Astrocyte (in vitro differentiated cells and primary cell): ENCODE measurements at places on chromosomes 6 and 20. TPM values are rescaled to one million over a fixed set of nuclear protein-coding genes. Genes with fewer than 3 reads are reported as not detected.

RMND1 gene
- 22.7 and 25.9 TPM in 2 replicates for total RNA-seq

RCAN2 gene
- total RNA-seq: 9.9 and 10.6 TPM in 2 replicates

GTSF1L gene
- total RNA-seq: not detected in 2 replicates

CRISP2 gene
- total RNA-seq: not detected in 2 replicates

DCBLD1 gene
- 36.8 and 44.9 TPM in 2 replicates for total RNA-seq

KIAA0408 gene
- 17.5 and 19.6 TPM in 2 replicates for total RNA-seq

TAB2 gene
- total RNA-seq: 81.8 and 85.7 TPM in 2 replicates

HDGFL1 gene
- not detected in 2 replicates for total RNA-seq

ID4 gene
- total RNA-seq: 12.0 and 12.8 TPM in 2 replicates

TMEM217 gene
- 7.3 and 8.2 TPM in 2 replicates for total RNA-seq

HLA-DQB1 gene
- 3.7 and 4.1 TPM in 2 replicates for total RNA-seq

APOBEC2 gene
- not detected in 2 replicates for total RNA-seq

EFCAB8 gene
- 0.41 and 0.65 TPM in 2 replicates for total RNA-seq

OR2B6 gene
- not detected in 2 replicates for total RNA-seq

TRIM31 gene
- not detected in 2 replicates for total RNA-seq

RPRD1B gene
- total RNA-seq: 20.7 and 21.6 TPM in 2 replicates

TAAR6 gene
- not detected in 2 replicates for total RNA-seq

RNF182 gene
- total RNA-seq: 5.4 and 8.3 TPM in 2 replicates

PXDC1 gene
- total RNA-seq: 58.2 and 64.4 TPM in 2 replicates

SPEF1 gene
- 0.45 and 1.2 TPM in 2 replicates for total RNA-seq

DNA sequence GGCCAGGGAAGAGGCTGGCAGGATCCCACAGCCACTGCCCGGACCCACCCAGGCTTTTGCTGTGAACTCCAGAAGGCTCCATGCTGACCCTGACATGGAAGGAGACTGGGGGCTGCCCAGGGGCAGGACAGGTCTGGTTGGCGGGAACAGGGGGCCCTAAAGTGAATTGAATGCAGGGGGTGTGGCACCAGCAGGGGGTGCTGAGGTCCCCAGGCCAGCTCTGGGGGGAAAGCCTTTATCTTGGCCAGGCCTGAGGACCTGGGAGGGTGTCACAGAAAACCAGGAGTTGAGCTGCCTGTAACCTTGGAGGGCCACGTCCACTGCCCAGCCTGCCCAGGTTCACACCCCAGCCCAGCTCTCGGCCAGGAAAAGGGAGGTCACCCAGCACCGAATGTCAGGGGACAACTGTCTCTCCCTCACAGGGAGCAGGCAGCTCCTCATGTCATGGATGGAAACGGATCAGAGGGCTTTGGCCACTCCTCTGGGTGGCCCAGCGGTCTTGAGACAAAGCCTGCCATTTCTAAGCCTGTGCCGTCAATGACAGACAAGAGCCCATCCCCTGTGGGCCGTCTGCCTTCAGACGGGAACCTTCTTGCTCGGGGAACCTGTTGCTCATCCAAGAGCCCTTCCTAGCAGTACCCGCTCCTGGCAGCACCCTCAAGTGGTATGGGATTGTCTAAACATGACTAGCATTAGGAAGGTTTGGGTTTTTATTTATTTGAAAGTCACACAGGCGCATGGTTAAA, 2.9 kb upstream of the YTHDF1 start:
- H3K4me1 ChIP-seq: peaks cover 21% of the 10 kb centered on the region
- H3K27me3 ChIP-seq: peaks cover 7% of the 10 kb centered on the region
- no peak for DNase-seq

- peak overlapping the region; percentile 93 for H3K4me3 ChIP-seq
- no peak for DNase-seq
Measured at GRCh38 chr6:117483645-117484016, 1.2 kb downstream of the DCBLD1 start.

DNA sequence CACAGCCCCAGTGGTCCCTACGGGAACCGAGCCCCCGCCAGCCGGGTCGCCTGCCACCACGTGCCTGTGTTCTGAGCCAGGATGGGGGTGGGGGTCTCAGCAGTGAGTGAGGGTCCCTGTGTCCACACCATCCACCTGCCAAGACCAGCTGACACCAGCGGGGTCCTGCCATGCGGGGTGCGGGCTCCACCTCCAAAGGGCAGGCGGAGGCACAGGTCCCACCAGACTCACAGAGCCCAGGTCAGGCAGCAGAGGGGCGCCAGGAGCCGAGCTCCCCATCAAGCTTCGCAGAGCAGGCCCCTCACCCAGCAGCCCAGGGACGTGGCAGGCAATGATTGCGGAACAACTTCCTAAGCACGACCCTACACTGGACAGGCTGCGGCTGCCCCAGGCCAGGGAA, 50.5 kb downstream of the KCNQ2 start:
- H3K4me3 ChIP-seq: no peak overlapping the region
- H3K27me3 ChIP-seq: peaks cover 4% of the 10 kb centered on the region
- H3K4me1 ChIP-seq: no peaks in the 10 kb centered on the region
- H3K27ac ChIP-seq: no peak overlapping the region
- no peak for DNase-seq

GRCh38 chr6:44554861-44555260, 167.4 kb downstream of the CDC5L start:
- H3K36me3 ChIP-seq: no peaks in the 10 kb centered on the region
- peaks cover 17% of the 10 kb centered on the region for H3K27me3 ChIP-seq
- H3K4me3 ChIP-seq: no peak overlapping the region
- no peak for DNase-seq
- H3K4me1 ChIP-seq: no peaks in the 10 kb centered on the region

- peaks cover 17% of the 10 kb centered on the region for H3K4me1 ChIP-seq
- H3K36me3 ChIP-seq: peaks cover 3% of the 10 kb centered on the region
- no peaks in the 10 kb centered on the region for H3K27me3 ChIP-seq
- DNase-seq: no peak
Measured at GRCh38 chr6:3277251-3277650, 18.5 kb downstream of the PSMG4 start.

GRCh38 chr20:32911355-32911754, 52.6 kb downstream of the EFCAB8 start:
- H3K4me3 ChIP-seq: no peak overlapping the region
- H3K36me3 ChIP-seq: no peaks in the 10 kb centered on the region
- no peaks in the 10 kb centered on the region for H3K4me1 ChIP-seq
- H3K27me3 ChIP-seq: no peaks in the 10 kb centered on the region
- no peak for DNase-seq
- no peak overlapping the region for H3K27ac ChIP-seq

GRCh38 chr6:6966569-6966968, 141.2 kb upstream of the RREB1 start:
- no peaks in the 10 kb centered on the region for H3K4me1 ChIP-seq
- no peak for DNase-seq
- H3K27ac ChIP-seq: no peak overlapping the region
- no peaks in the 10 kb centered on the region for H3K36me3 ChIP-seq
- no peak overlapping the region for H3K4me3 ChIP-seq
- H3K27me3 ChIP-seq: no peaks in the 10 kb centered on the region

GRCh38 chr6:8888468-8888867, 453.1 kb upstream of the SLC35B3 start:
- no peaks in the 10 kb centered on the region for H3K4me1 ChIP-seq
- H3K4me3 ChIP-seq: no peak overlapping the region
- no peak for DNase-seq
- H3K36me3 ChIP-seq: no peaks in the 10 kb centered on the region

- no peaks in the 10 kb centered on the region for H3K36me3 ChIP-seq
- no peaks in the 10 kb centered on the region for H3K27me3 ChIP-seq
- no peak overlapping the region for H3K4me3 ChIP-seq
Measured at GRCh38 chr6:144845186-144845585, 560.1 kb downstream of the UTRN start.

DNA sequence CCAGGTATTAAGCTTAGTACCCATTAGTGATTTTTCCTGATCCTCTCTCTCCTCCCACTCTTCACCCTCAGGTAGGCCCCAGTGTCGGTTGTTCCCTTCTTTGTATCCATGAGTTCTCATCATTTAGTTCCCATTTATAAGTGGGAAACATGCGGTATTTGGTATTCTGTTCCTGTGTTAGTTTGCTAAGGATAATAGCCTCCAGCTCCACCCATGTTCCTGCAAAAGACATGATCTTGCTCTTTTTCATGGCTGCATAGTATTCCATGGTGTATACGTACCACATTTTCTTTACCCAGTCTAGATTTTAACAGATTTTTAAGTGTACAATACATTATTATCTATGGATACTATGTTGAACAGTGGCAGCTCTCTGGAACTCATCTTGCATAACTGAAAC, 44.4 kb downstream of the CYP24A1 start:
- H3K36me3 ChIP-seq: no peaks in the 10 kb centered on the region
- H3K4me1 ChIP-seq: peaks cover 29% of the 10 kb centered on the region
- H3K27ac ChIP-seq: no peak overlapping the region
- no peaks in the 10 kb centered on the region for H3K27me3 ChIP-seq
- H3K4me3 ChIP-seq: no peak overlapping the region

GRCh38 chr6:14681699-14682487, 564.0 kb upstream of the JARID2 start:
- H3K27ac ChIP-seq: no peak overlapping the region
- H3K4me3 ChIP-seq: no peak overlapping the region
- no peaks in the 10 kb centered on the region for H3K36me3 ChIP-seq
- H3K27me3 ChIP-seq: no peaks in the 10 kb centered on the region
- no peaks in the 10 kb centered on the region for H3K4me1 ChIP-seq
- peak; percentile 79 for DNase-seq

- no peaks in the 10 kb centered on the region for H3K4me1 ChIP-seq
- H3K4me3 ChIP-seq: no peak overlapping the region
- no peaks in the 10 kb centered on the region for H3K27me3 ChIP-seq
- no peak overlapping the region for H3K27ac ChIP-seq
- DNase-seq: no peak
- H3K36me3 ChIP-seq: no peaks in the 10 kb centered on the region
Measured at GRCh38 chr6:25237579-25237978, 41.6 kb upstream of the CARMIL1 start.

DNA sequence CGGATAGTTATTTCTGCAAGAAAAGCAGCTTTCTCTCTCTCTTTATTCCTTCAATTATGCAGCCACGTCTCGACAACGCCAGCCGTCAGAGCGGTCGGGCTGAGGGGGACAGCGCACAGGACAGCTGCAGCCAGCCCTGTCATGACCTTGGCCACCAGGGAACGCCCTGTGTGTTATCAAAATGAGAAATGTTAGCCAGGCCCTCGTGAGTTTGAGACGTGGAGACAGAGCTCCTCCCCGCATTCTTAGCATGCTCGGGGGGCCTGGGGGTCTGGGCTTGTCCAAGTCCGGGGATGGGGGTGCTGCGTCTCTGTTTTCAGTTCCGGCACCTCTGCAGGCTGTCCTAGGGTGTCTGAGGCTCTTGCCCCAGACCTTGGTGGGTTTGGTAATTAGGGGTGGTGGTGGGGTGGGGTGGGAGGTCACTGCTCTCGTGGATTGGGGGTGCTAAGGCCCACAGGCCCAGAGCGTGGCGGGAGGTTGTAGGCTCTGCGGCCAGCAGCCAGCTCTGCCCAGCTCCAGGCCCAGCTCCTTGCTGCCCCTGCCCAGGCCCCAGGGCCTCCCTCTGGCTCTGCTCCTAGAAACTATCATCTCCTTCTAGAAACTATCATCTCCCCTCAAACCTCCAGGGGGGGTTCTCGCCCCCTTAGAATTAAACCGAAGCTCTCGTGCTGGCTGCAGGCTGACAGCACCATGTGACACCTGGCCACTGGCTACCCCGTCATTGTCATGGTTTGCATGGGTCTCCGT, 54.3 kb upstream of the GATA5 start:
- no peak overlapping the region for H3K27ac ChIP-seq
- H3K36me3 ChIP-seq: no peaks in the 10 kb centered on the region
- no peaks in the 10 kb centered on the region for H3K4me1 ChIP-seq
- no peak for DNase-seq
- H3K27me3 ChIP-seq: peaks cover 6% of the 10 kb centered on the region

GRCh38 chr6:129104131-129104530, 221.2 kb downstream of the LAMA2 start:
- no peaks in the 10 kb centered on the region for H3K27me3 ChIP-seq
- no peaks in the 10 kb centered on the region for H3K4me1 ChIP-seq
- no peaks in the 10 kb centered on the region for H3K36me3 ChIP-seq
- no peak overlapping the region for H3K4me3 ChIP-seq
- DNase-seq: peak; percentile 22

DNA sequence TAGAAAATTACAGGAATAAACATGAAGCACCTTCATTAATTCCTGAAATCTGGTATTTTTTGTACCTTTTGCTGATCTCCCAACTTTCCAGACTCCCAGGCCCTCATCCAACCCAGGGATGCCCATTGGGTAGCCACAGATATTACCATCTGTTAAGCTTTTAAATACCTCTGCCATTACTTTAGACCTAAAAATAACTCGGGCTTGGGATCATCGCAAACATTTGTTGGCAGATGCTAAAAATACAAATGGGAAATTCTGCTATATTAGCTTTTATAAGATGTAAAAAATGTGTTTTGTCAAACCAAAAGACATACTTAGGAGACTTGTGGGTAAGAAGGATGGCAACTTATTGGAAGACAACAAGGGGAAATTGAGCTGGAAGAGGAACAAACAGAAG, 376.1 kb downstream of the CENPW start:
- no peak overlapping the region for H3K4me3 ChIP-seq
- DNase-seq: peak; percentile 20
- H3K27me3 ChIP-seq: no peaks in the 10 kb centered on the region
- no peak overlapping the region for H3K27ac ChIP-seq
- H3K36me3 ChIP-seq: no peaks in the 10 kb centered on the region

- H3K27ac ChIP-seq: no peak overlapping the region
- no peaks in the 10 kb centered on the region for H3K27me3 ChIP-seq
- no peak overlapping the region for H3K4me3 ChIP-seq
Measured at GRCh38 chr20:42376131-42376530, 758.0 kb upstream of the CHD6 start.

GRCh38 chr6:19895866-19896692, 58.9 kb downstream of the ID4 start:
- DNase-seq: no peak
- H3K27me3 ChIP-seq: no peaks in the 10 kb centered on the region
- H3K27ac ChIP-seq: no peak overlapping the region
- H3K4me1 ChIP-seq: no peaks in the 10 kb centered on the region
- no peak overlapping the region for H3K4me3 ChIP-seq

- no peaks in the 10 kb centered on the region for H3K36me3 ChIP-seq
- no peaks in the 10 kb centered on the region for H3K4me1 ChIP-seq
- H3K4me3 ChIP-seq: no peak overlapping the region
- H3K27me3 ChIP-seq: no peaks in the 10 kb centered on the region
- DNase-seq: no peak
- H3K27ac ChIP-seq: no peak overlapping the region
Measured at GRCh38 chr6:139699911-139700310, 325.5 kb upstream of the CITED2 start.

DNA sequence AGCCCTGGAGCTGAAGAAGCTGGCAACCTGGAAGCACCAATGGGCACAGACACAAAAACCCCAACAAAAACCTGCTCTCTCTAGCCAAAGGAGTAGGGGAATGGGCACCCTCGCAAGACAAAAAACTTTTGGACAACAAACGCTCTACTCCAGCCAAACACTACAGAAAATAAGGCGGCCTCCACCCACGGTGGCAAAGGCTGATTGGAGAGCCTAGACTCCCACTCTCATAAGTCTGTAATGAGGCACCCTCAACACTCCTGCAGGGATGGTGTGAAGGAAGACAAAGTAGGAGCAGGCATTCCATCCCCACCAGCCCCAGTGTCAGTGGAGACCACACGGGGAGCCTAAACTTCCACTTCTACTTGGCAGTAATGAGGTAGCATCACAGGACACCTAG, 8.8 kb downstream of the TTI1 start:
- no peak for DNase-seq
- H3K4me3 ChIP-seq: no peak overlapping the region
- H3K27ac ChIP-seq: no peak overlapping the region

- no peak overlapping the region for H3K27ac ChIP-seq
- no peaks in the 10 kb centered on the region for H3K27me3 ChIP-seq
- no peaks in the 10 kb centered on the region for H3K4me1 ChIP-seq
- H3K36me3 ChIP-seq: peaks cover 2% of the 10 kb centered on the region
Measured at GRCh38 chr6:136563386-136564152, 13.3 kb upstream of the MAP7 start.

GRCh38 chr20:58268936-58269619, 40.4 kb upstream of the RAB22A start:
- H3K27me3 ChIP-seq: no peaks in the 10 kb centered on the region
- H3K27ac ChIP-seq: no peak overlapping the region
- H3K4me1 ChIP-seq: peaks cover 4% of the 10 kb centered on the region
- peak; percentile 20 for DNase-seq
